ENCODE measurements at places on chromosomes 13 and 19.

DNA sequence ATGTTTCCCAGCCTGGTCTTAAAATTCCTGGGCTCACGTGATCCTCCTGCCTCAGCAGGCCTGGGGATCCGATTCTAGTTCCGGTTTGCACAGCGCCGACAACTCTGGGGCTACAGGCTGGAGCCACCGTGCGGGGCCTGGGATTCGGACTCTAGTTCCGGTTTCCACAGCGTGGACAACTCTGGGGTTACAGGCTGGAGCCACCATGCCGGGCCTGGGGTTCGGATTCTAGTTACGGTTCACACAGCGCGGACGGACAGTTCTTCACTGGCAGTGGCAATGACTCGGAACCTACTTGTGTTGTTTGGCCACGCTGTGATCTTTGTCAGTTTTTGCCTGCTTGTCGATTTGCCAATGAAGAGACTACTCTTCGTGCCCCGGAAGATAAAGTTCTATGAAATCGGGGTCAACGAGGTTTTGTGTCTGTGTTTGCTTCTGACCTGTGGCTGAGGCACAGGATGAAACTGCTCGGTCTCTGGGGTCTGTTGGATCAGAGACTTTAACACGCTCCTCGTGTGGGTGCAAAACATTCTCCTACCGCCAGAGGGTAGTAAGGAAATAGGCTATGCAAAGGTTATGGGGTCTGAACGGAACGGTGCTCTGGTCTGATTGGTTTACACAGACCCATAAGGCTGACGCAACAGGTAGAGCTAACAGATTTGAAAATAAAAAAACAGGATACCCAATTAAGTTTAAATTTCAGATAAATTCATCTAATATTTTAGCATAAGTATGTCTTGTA, 12.1 kb upstream of the ZSCAN1 start:
- peak; percentile 31 for DNase-seq

- DNase-seq, result no peak
Observed at GRCh38 chr13:42707048-42707447, 74.3 kb upstream of the FAM216B start.

DNA sequence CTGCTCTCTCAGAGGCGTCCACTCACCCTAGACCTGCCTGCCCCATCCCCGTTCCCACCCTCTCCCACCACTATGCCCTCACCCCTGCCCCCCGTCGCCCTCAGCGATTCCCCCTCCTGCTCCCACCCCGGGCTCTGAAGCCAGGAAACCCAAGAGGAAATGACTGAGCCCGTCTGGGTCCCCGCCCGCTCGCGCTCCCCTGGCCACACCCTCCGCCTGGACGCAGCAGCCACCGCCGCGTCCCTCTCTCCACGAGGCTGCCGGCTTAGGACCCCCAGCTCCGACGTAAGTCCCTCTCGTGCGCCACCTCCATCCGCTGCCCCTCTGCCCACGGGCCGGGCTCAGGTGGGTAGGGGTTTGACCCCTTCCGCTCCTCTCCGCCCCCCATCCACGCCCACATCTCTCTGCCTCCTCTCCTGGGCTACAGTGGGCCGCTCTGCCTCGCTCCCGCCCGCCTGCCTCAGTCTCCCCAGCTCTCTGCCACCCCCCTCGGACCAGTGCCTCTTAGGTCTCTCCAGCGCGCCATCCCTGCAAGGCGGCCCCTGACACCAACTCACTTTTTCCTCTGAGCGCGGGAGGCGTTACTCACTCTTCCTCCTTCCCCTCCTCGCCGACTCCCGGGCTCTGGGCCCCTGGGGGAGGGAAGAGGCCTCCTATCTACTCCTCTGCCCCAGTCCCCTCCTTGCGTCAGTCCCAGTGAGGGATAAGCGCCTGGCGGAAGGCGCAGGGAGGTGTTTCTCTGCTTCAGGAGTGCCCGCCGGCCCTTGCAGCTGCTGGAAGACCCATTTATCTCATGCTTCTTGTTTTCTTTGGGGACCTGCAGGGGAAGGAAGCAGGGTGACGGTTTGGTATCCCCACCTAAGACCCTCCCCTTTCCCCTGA, at the start of gene FXYD5:
TSS of gene FXYD5 (plus strand) at position 211 of the 882 bp plus-strand sequence. CDS start 816 bp downstream, outside the sequence.
- peak; percentile 55 for DNase-seq

DNA sequence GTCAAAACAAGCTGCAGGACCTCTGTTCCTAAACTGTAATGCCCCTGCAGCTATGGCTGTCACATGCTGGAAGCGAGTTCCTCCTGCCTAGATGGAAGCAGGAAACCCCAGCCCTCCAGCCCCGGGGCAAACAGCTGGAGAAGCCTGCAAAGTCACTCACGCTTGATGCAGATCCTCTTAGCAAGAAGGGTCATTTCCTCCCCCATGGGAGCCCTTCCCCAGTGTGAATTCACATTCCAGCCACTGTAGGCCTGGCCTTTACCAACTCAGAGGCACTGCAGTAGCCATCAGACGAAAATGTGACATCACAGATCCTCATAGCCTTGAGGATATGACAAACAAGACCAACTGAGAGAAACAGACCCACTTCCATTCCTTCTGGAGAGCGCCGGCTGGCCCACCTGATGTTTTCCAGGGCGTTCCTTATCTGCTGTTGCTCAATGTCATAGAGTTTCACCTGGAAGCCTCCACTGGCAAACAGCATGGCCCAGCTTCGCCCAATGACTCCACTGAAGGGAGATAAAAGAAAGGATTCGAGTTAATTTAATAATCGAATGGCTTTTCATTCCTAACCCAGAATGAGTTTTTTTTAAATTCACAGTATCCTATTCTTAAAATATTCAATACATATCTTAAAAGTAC, 13.5 kb downstream of the CRYL1 start:
- DNase-seq, result no peak

GRCh38 chr19:55176076-55176475, 4.0 kb downstream of the SYT5 start:
- no peak for DNase-seq

DNA sequence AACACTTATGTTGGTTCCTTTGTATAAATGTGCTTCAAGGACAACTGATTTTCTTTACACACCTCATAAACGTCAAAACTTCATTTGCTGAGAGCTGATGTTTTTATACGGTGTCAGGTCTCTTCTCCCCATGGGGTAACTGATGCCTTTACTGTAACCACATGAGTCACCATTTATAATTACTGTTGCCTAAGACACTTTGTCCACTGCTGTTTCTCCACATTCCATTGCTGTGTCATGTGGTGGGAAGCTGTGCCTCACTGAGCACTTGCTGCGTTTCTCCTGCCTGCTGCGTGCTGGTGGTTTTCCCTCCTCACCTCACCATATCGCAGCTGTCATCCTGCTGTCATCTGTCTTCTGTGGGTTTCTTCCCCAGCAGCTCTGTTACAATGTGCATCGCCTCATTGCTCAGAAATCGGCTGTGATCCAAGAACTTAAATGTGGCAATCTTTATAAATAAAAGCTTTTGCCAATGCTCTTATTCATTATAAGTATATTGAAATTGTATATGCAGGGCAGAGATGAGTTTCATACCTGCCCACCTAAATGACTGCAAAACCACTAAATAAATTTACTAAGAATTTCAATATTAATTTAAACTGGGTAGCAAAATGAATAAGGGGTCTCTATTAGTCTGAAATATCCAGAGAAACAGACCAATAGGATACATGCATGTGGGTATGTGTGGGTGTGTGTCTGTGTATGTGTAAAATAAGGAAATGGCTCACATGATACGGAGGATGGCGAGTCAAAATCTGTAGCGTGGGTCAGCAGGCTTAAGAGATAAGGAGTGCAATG, 547.0 kb upstream of the SLITRK5 start:
- DNase-seq, result no peak

GRCh38 chr19:46606019-46606418, 4.9 kb downstream of the CALM3 start:
- no peak for DNase-seq

GRCh38 chr13:78764665-78765064, 105.7 kb upstream of the OBI1 start:
- no peak for DNase-seq

- no peak for DNase-seq
Observed at GRCh38 chr13:65034266-65034665, 2195.9 kb downstream of the PCDH9 start.

DNA sequence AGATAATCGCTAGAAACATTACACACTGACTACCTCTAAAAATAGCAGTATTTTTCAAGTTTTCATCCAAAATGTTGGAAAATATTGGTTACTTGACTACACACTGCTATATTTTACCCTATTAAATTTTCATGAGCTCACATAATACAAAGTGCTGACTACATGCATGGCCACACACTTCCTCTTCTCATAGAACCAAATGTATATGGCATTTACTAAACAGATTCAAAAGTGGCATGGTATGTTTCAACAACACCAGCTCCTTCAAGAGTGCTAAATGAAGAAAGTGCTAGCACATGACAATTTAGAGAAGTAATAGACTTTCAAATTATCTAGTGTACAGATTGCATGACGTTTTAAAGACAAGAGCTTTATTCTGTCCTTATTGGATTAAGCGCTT, 780.4 kb upstream of the SLITRK6 start:
- no peak for DNase-seq

DNA sequence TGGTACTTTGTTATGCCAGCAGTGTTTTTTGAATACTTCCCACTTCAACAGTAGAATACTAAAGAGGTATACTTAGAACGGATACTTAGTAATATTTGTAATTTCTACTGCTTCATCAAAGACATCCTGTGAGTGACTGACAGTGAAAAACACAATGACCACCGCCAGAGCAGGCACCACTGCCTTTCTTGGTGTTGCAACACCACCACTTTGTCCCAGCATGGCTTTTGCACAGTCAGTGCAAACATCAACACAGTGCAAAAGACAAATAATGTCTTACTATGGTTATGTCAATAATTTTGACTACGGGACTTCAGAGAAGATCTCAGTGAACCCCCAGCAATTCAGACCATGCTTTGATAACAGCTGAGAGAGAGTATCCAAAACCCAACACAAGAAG, 220.5 kb downstream of the RBM26 start:
- no peak for DNase-seq

GRCh38 chr19:45817010-45817724, 2.1 kb upstream of the RSPH6A start:
- DNase-seq, result peak; percentile 93

DNA sequence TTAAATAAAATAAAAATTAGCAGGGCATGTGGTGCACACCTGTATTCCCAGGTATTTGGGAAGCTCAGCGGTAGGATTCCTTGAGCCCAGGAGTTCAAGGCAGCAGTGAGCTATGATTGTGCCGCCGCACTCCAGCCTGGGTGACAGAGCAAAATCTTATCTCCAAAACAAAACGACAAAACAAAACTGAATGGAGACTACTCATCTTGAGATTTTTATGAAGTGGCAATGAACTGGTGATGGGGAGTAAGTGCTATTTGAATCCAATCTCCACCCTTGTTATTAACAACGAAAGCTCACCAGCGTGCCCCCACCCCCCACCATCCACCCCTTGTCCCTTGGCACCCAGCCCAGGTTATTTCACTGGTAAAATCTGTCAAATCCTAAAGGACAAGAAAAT, 45.2 kb upstream of the URI1 start:
- DNase-seq, result no peak

DNA sequence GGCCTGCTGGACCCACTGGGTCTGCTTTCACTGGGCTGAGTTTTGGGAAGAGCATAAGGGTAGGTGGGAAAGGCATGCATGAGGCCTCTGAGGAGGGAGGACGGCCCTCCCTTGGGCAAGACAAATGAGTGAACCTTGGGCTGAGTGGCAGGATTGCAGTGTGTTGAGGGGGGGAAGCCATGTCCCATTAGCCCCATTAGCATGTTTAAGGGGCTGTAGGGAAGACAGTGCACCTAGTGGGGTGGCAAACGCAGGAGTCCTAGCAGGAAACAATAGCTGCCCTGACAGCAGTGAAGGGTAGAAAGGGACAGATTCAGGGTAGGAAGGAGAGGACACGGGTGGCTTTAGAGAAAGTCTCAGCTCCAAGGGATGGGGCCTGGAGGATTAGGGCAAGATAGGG, 3.1 kb upstream of the ZBTB45 start:
- no peak for DNase-seq

GRCh38 chr19:1243768-1244692, 2.5 kb downstream of the ATP5F1D start:
- peak; percentile 79 for DNase-seq

- DNase-seq, result no peak
Observed at GRCh38 chr13:42906257-42906656, 85.8 kb downstream of the EPSTI1 start.

GRCh38 chr19:49084206-49085019, 838 bp upstream of the SNRNP70 start:
- no peak for DNase-seq

DNA sequence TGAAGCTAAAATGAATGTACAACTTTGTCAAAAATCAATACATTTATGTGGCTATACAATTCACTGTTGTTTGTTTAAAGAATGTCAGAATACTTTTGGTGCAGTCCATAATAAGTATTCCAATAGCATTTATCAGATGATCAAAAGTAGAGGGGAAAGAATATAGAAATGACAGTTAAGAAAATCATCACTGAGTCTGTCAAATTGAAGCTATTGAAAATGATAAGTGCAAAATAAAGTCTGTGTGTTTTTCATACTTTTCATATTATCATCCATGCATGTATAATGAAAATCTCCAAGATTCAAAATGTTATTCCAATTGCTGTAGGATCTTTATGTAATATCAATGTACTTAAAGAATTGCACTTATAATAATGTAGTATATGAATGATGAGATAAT, 93.3 kb upstream of the ATXN8OS start:
- DNase-seq, result no peak

GRCh38 chr13:35470671-35471661, 5.5 kb downstream of the MAB21L1 start:
- DNase-seq, result no peak

- DNase-seq, result no peak
Observed at GRCh38 chr13:113064534-113065405, 40.8 kb upstream of the F7 start.

GRCh38 chr19:54030895-54031586, 32.7 kb downstream of the VSTM1 start:
- DNase-seq, result no peak

DNA sequence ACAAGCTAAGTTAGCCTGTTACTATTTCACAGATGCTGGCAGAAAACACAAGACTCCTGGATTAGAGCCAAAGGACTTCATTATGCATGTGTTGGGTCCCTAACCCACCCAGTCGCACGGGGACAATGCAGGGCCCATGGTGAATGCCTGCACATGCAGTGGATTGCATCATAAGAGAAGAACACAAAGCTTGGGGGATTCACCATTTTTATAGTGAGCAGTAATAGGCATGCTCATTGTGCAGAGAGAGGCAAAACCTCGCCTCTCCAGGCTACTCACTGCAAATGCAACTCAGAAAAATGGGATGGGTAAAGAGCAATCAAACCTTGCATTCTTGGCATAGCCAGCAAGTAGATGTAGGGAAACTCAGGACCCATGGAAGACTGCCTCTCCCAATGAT, 115.8 kb downstream of the DIAPH3 start:
- no peak for DNase-seq

DNA sequence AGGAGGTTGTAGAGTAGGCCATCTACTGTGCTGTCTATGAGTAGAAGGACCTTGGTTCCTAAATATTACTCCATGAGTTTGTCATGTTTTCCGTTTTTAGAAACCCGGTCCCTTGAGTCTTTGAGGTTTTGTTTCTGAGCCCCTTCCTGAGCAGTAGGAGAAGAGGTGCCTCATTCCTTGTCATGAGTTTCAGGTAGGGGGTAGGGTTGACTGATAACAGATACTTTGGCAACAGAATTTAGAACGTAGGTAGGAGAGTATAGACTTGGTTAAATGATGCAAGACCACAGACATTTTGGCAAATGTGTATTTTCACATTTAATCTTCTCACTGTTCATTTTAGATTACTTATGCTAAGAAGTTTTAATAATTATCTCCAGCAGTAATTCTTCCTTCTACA, 24.6 kb downstream of the LMO7 start:
- DNase-seq, result no peak

Data from stimulated activated naive CD4-positive, alpha-beta T cell (primary cell).